ENCODE measurements at places on chromosomes 7 and 10.

GRCh38 chr10:5196702-5197113 is at the start of gene AKR1C4:
Gene AKR1C4, plus strand, starts transcription at chr10:5196837. Its CDS starts 31 bp downstream, at chr10:5196868.
- no peak for DNase-seq

DNA sequence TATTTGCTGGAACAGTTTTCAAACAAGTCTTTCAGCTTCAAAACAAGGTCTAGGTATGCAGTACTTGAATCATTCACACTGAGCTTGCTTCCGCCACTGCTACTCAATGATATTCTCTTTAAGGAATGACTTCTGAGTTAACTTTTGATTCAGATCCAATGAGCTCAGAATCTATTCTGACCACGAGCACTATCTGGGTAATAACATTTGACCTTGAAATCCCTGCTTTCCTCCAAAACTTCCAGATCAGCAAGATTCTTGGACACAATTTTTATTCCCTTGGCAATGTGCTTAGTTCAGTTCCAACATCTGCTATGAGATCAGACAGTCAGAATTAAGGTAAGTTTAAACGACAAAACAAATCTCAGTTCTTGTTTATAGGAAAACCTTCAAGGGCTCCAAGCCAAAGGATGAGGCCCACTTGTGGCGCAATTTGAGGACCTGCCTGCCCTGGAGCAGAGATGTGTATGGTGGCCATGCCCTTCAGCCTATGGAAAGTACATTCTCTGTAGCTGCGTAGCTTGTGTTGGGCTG is 87.2 kb downstream of the RNF216 start:
- DNase-seq = no peak

GRCh38 chr7:7122033-7122478 is 60.3 kb upstream of the C1GALT1 start:
- DNase-seq = no peak

- no peak for DNase-seq
Observed at GRCh38 chr10:110392868-110393740, 88.4 kb upstream of the SMNDC1 start.

DNA sequence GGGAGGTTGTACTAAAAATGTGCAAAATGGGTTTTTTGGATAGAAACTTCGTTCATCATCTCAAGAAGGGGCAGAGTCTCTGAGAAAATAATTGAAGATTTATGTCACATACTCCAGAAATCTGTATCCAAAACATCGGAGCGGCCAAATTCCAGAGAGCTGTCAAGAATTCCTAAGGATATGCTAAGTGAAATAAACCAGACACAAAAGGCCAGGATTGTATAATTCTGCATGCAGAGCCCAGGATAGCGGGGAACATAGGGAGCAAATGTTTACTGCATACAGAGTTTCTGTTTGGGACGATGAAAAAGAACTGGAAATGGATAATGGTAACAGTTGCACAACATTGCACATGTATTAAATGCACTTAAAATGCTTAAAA is 224.2 kb upstream of the AUTS2 start:
- no peak for DNase-seq
